ENCODE measurements at places on chromosomes 4 and X. TPM values are rescaled to one million over a fixed set of nuclear protein-coding genes. Genes with fewer than 3 reads are reported as not detected.

- DNase-seq, result no peak
Measured at GRCh38 chr4:99276417-99276816, 14.4 kb downstream of the ADH1A start.

- peak; percentile 46 for DNase-seq
Measured at GRCh38 chr4:1082215-1083182, 30.9 kb downstream of the RNF212 start.

- DNase-seq, result no peak
Measured at GRCh38 chr4:98656886-98657285, 1.5 kb downstream of the TSPAN5 start.

- DNase-seq, result peak; percentile 18
Measured at GRCh38 chr4:183797445-183798300, 107.4 kb upstream of the STOX2 start.

DNA sequence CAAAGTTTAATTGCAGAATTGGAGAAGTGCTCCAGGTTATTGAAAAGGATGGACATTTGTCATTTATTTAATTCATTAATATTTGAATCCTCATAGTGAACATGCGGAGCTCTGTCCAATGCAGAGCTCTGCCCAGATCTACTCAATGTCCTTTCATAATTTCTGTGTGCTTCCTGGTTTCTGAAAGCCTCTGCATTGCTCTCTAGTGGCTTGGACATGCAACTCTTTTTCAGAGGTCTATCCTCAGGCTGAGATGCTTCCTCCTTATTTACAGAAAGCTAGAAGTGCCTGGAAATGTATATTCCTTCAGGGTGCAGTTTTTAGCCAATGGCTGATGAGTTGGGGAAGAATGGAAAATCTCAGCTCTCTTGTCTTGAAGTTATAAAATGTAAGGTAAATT is 786.1 kb upstream of the AADAT start:
- no peak for DNase-seq

DNA sequence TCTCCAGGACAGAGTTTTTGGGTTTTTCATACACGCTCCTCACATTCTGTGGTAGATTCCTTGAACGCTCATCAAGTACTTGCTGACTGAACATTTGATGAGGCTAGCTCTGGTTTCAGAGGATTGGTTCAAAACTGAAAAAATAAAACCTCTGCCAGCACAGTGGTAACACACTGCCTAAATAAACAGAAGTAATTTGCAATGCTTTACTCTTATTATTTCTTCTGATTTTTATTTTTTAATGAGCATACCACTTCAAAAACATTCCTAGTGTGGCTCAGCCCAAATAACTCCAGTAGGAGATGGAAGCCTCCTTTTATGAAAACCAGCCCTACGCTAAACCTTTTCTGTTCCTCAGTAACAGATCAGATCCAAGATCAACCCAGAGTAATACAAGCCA is 72.0 kb upstream of the INTU start:
- DNase-seq, result no peak

DNA sequence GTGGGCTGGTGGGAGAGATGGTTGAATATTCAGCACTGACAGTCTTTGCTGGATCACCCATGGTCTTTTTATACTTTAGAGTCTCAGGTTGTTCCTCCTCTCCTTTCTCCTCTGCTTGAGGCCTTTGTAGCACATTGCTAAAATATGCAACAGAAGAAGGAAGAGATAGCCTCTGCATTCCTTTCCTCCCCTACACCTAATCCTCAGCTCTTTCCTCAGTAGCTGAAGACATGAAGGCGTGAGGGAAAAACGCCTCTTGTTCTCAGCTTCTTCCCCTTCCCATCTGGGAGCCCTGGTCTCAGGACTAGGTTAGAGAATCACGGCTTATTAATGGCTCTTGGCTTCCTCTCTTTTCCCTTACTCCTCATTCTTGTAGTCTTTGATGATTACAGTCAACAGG is 76.8 kb downstream of the RNF150 start:
- no peak for DNase-seq

- no peak for DNase-seq
Measured at GRCh38 chrX:116417968-116418367, 18.4 kb upstream of the SLC6A14 start.

GRCh38 chr4:156459584-156459983 is 505.9 kb upstream of the CTSO start:
- DNase-seq, result no peak

DNA sequence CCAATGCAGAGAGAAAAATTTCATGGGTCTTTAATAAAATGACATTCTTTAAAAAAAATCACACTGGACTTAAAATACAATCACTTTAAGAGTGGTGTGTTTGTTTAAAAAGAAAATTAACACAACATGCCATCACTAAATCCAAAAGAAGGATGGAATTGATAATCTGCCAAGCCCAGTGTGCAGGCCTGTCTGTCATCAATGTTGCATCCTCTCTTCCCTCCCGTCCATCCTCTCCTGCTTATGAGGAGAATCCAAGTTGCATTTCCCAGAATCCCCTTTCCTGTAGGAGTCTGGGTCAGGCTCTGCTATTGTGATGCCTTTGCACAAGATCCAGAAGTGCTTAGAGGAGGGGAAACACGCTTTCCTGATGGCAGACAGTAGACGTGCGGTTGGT is 169.4 kb downstream of the MID1 start:
- no peak for DNase-seq

- DNase-seq, result peak; percentile 1
Measured at GRCh38 chrX:135632353-135632752, 81.1 kb upstream of the CT45A1 start.

DNA sequence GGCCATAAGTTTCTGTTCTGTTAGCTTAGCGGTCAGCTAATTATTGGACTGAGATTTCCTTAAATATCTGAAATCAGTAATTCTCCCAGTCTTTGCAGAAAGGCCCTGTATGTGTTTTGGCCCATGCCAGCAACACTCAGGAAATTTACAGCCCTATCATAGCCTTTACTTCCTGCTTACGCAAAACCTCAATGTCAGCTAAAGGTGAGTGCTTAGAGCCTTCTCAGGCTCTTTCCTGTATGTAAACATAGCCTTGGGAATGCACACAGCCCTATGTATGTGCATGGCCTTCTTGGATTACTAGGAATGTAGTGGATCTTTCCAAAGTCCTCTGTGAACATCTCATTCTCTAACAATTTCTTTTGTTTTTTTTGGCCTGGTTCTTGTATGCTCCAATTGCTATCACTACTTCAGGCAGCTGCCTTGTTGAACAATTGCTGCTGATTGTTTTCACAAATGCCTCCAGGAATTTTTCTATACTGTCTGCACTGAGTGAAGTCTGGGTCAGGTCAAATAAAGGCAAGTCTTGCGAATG is 200.0 kb downstream of the PPP1R2C start:
- no peak for DNase-seq

DNA sequence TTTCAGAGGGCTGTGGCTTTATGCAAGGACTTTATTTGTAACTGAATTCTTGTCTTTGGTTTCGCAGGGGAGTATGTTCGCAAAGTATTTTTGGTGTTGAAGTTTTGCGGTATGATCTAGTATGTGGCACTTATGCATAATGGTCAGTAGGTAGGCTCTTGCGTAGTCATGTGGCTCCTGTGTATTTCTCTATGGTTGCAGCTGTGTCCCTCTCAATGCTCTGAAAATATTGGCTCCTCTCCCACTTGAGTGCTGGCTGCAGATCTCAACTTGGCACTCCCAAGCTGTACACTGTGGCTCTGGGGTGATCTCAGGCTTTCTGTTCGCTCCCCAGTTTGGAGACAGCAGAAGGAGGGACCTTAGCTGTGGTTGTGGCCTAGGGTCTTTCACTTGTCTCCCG is 24.8 kb downstream of the ARMCX5 start:
- no peak for DNase-seq

- no peak for DNase-seq
Measured at GRCh38 chr4:156754832-156755570, 216.6 kb downstream of the PDGFC start.

GRCh38 chr4:142452161-142452855 is 393.8 kb downstream of the INPP4B start:
- DNase-seq, result no peak

CYBB gene
- total RNA-seq, result 2.7 TPM

PRSS12 gene
- not detected for total RNA-seq

ZNF157 gene
- total RNA-seq, result 0.54 TPM

ATP1B4 gene
- not detected for total RNA-seq

BTC gene
- total RNA-seq, result 0.27 TPM

Data from hematopoietic multipotent progenitor cell (in vitro differentiated cells).